Uterus (tissue), 4 donors: ENCODE measurements at places on chromosomes 6 and 20. TPM values are rescaled to one million over a fixed set of nuclear protein-coding genes. Genes with fewer than 3 reads are reported as not detected.

DNA sequence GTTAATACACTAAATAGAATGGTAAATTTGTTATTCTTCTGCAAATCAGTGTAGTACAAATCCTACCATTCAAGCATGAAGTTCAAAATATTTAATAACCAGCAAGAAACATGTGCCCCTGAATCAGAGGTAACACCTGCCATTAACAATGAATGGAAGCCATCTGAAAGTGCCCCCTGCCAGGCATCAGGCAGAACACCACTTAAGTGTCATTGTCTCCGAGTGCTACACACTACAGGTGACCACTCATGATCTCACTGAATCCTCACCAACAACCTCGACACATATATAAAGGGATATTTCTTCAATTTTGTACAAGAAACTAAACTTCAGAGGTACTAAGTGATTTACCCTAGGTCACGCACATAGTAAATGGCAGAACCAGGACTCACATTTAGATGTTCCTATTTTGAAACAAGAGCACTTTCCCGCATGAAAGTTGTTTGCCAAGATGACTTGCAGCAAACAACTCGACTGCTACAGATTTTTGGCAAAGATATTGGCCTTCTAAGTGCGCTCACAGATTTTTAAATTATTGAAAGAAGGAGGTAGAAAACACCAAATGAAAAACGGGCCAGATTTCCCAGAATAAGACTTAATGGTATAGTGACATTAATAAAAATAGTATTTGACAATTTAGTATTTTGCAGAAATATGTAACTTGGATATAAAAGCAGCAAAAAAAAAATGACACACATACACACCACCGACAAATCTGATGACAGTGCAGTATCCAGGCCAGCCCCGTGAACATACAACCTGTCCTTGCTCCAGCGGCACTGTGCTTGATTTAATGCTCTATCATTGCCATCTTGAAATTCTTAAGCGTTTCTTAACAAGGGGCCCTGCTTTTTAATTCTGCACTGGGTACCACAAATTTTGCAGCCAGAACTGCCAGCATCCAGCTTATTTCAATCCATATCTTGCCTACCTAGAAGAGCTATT is 274.5 kb downstream of the ALDH8A1 start:
- DNase-seq: no peak
- H3K36me3 ChIP-seq: no peaks in the 10 kb centered on the region
- no peak overlapping the region for H3K4me3 ChIP-seq
- no peaks in the 10 kb centered on the region for H3K27me3 ChIP-seq

- H3K27me3 ChIP-seq: no peaks in the 10 kb centered on the region
- no peak overlapping the region for H3K4me3 ChIP-seq
- H3K4me1 ChIP-seq: no peaks in the 10 kb centered on the region
These were observed 149.7 kb downstream of the UNC5CL start for GRCh38 chr6:40889137-40889832.

- H3K4me3 ChIP-seq: no peak overlapping the region
- no peak overlapping the region for H3K27ac ChIP-seq
- no peaks in the 10 kb centered on the region for H3K4me1 ChIP-seq
- H3K27me3 ChIP-seq: no peaks in the 10 kb centered on the region
These were observed 24.4 kb downstream of the UST start for GRCh38 chr6:148771212-148771601.

Gene CALHM6
- not detected for total RNA-seq

Gene UNC5CL
- not detected for total RNA-seq
